ENCODE measurements at places on chromosomes 4 and X.

DNA sequence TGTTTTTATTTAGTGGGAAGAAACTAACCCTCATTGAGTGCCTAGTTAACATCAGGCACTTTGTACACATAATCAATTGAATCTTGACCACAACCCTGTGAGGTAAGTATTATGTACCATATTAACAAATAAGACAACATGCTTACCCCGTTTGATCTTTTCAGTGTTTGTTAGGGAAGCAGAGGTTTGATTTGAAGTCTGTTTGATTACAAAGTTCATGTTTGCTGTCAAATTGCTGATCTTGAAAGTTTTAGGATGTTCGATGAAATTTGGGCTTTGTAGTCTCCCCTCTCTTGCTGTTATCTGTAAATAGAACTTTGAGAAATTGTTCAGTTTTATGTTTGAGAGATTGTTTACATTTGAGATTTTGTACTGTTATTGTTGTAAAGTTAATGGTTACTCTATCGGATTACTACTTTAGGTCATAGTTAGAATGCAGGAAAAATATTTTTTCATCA, 13.4 kb upstream of the ADH4 start:
- DNase-seq: no peak

GRCh38 chr4:1547131-1547855, 136.8 kb downstream of the FAM53A start:
- no peak for DNase-seq

GRCh38 chrX:43530837-43531236, 125.3 kb upstream of the MAOA start:
- no peak for DNase-seq

GRCh38 chrX:110322603-110323002, 4.7 kb upstream of the AMMECR1 start:
- DNase-seq: no peak

- DNase-seq: no peak
Measured at GRCh38 chr4:66182636-66183035, 512.3 kb upstream of the EPHA5 start.
